Frontal cortex (tissue), 4 donors: ENCODE measurements at places on chromosomes 3 and 15.
A peak's percentile ranks its signal among the peaks of the same experiment; 100 is the strongest.

GRCh38 chr3:99199021-99199420, 297.5 kb upstream of the DCBLD2 start:
- no peak for DNase-seq

DNA sequence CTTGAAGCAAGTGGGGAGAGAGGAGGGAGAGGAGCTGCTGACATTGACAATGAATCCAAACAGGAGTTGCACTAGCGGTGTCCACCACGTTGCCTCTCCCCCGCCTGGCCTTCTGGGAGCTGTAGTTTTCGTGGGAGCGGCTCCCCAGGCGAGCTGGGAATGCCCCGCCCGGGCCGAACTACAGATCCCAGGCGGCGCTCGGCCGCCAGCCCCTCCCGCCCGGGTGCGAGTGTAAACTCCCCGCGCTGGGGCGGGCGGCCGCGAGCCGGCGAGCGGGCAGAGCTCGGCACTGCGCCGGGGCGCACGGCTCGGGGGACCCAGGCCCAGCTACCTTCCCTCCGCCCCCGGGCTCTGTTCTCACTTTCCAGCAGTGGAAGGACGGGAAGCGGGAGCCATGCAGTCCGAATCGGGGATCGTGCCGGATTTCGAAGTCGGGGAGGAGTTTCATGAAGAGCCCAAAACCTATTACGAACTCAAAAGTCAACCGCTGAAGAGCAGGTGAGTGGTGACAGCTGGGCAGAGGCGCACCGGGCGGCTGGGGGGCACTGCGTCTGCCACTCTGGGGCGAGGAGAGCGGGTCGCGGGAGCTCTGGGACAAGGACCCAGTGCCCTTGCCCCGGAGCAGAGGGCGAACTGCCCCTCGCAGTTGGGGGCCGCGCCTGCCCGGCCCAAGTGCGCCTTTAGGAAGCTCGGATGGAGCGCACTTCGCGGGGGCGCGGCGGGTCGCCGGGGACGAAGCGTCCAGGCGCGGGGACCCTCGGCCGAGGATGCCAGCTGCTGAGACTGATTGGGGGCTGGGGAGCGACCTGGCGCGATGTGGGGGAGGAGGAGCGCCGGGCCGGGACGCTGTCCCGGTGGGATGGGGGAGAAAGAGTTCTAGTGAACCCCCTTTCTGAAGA, at the start of gene MITF:
Gene MITF, plus strand, starts transcription at position 261 of the 899 bp plus-strand sequence. Its CDS starts 134 bp downstream, at position 395.
- peak; percentile 89 for DNase-seq

DNA sequence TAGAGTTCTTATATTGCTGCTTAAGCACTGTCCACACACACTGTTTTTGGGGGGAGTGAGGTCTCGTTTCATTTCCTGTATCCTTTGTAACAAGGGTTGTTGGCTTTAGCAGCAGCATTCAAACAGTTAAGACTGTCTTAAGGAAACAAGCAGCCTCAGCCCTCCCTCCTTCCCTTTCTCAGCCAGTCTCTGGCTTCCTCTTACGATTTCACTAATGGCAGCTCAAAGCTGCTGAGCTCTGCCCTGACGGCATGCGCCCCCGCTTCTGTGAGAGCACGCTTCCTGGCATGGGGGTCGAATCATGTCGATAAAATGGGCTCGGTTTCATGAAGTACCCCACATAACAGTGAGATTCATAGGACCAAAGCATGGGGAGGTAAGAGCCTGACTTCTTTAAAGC, 105.0 kb downstream of the KLHL25 start:
- DNase-seq = no peak

- no peak for DNase-seq
Measured at GRCh38 chr15:59668556-59668955, 11.2 kb upstream of the GTF2A2 start.

GRCh38 chr15:83854321-83854720, 200.4 kb downstream of the ADAMTSL3 start:
- DNase-seq = no peak

GRCh38 chr15:81291916-81292522, 31.9 kb downstream of the STARD5 start:
- no peak for DNase-seq

DNA sequence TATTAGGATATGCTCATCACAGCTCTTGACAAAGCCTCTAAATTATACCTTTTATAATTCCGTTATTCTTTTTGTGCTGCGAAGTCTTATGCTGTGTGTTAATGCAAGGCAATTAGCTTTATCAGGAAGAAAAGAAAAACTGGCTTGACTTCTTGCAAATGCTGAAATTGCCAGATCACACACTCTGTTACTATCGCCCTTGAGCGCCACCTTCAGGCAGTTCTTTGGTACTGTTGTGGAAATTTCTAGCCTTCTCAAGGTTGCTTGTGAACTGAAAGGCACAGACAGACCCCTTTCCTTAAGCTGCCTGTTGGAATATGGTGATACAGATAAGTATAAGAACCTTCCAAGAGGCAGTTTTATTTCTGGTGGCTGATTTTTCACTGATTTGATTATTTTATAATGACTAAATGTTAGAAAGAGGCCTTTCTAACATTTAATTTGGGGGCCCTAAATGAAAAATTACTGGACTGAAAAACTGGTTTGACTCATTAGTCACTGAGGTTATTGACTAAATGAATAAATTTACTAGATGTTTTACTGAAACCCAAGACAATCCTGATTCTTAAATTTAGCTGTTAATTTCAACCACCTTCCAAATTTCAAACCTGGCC, 126.2 kb upstream of the RASGRP1 start:
- DNase-seq = peak; percentile 33

- no peak for DNase-seq
Measured at GRCh38 chr3:134312072-134312872, 61.6 kb upstream of the RYK start.

- DNase-seq = no peak
Measured at GRCh38 chr3:183435661-183436060, 7.2 kb upstream of the MCF2L2 start.

DNA sequence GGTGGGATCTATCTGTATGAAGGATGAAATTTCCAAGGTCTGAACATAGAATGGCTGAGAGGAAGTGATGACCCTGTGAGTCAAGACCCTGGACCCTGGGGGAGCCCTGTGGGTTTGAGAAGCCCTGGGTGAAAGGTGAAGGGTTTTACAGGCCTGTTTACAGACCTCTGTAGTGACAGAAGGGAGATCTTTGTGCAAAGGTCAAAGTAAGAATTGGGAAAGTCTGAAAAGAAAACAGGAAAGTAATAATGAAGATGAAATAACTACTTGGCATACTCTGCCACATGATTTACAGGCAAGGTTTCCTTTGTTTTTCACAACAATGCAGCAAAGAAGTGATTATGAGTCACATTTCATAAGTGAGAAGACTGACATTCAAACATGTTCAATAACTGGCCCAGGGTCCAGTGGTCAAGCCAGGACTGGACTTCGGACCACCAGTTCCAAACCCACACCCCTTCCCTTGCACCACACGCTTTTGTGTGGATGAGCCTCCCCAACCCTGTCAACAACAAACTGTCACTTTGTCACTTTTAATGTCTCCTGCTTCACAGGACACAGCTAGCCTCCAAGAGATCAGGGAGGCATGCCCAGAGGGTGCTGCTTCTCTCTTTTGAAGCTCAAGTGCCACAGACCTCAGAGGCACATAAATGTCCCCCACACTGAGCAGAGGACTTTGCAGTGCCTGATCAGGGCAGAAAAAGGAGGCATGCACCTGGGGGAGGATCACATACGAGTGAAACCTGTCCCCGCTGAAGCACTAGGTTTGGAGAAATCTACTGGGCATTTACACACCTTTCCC, 21.5 kb downstream of the CD86 start:
- DNase-seq = no peak

GRCh38 chr15:70854666-70854976, 664 bp upstream of the LARP6 start:
- no peak for DNase-seq

DNA sequence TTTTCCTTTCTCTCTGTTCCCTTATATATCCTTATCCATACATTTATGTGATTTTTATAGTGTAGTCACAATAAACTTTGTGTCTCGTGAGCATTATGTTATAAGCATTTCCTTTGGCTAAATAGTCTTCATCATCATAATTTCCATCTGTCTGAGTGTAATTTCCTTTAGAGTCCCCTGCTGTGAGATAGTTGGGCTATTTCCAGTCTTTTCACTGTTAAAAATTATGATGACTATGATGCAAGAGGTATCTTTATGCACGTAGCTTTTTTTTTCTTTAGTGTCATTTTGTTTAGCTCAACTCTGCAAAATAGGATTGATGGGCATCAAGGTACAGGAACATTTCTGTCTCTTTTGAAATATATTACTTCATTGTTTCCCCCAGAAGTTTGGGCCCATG, 26.9 kb upstream of the CA12 start:
- DNase-seq = no peak

GRCh38 chr3:177633671-177634207, 436.5 kb upstream of the TBL1XR1 start:
- DNase-seq = no peak
